Activated CD4-positive, alpha-beta T cell treated with anti-CD3 and anti-CD28 coated beads, Interleukin-2, Interleukin-6, amounts not matched to agents 100 ng/mL and 50 ng/mL, durations not matched to agents 16 hours and 8 hours (primary cell): ENCODE measurements at places on chromosomes 2 and 18.
A peak's percentile ranks its signal among the peaks of the same experiment; 100 is the strongest.

GRCh38 chr2:151823651-151824050 is 4.6 kb downstream of the ARL5A start:
- DNase-seq: no peak

DNA sequence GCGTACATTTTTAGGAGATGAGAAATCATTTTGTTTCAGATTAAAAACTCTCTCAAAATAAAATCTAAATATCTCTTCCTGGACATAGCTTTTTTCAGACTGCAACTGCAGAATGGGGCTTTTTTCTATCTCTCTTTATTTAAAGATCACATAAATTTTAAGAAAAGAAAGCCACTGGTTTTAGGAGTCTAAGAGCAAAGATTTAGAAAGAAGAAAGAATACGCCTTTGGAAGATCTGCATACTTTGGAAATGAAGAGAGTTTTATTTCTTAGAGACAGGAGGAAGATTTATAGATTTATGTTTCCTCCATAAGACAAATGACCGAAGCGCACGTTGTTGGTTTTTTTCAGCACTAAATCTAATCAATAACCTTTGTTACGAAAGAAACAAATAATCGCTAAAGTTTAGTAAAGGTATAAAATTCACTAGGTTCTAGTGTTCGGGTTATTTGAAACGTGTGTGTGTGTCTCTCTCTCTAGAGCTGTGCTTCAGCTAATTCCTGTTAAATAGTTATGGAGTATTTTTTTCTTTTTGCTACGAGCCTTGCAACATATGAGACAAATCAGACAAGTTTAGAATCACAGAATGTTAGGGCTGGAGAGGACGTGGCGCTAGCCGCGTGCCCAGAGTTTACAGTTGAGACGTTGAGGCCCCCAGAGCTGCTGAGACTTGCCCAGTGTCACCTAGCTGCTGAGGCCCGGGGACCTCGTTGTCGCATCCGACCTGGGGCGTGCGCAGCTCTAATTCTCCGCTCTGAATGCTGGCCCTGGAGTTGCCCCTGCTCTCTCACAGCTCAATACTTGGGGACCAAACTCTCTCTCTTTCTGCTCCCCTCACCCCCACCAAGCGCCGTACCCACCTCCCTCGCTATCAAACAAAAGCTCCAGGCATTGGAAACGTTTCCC is 69.9 kb downstream of the CTAGE1 start:
- no peak for DNase-seq

DNA sequence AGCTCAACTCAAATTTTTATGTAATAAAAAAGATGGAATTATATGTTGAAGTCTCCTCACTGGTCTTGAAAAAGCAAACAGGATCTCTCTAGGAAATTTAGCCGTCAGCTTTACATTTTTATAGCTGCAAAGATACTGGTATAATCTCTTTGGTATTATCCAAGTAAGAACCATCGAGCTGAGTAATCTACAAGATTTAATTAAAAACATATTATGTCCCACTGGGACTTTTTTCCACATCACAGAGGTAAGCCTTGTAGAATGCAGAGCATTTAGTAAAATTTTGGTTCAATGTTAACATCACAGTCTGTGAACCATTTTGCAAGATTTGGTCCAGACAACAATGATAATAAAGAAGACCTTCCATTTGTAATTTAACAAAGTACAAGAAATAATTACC is 162.6 kb upstream of the SLC39A10 start:
- no peak for DNase-seq

DNA sequence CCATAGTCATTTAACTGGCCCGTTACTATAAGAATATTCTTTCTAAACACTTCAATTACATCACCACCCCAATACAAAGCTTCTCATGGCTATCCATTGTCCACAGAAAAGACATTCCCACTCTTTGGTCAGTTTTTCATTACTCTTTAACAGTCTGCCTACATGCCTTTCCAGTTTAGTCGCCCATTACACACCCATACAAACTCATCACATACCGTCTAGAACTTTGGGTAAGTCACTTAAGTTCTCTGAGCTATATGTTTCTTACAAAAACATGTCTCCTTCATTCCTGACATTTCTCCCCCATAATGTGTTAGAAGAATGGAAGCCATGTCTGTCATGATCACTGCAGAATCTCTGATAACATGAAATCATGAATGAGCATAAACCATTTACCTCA is 108.2 kb upstream of the STK17B start:
- DNase-seq: no peak

- no peak for DNase-seq
These were observed 106.2 kb downstream of the KCNF1 start for GRCh38 chr2:11017921-11018320.

GRCh38 chr2:188318161-188318749 is 26.6 kb downstream of the GULP1 start:
- DNase-seq: no peak

- DNase-seq: no peak
These were observed 89.5 kb upstream of the NCK2 start for GRCh38 chr2:105655244-105655643.

DNA sequence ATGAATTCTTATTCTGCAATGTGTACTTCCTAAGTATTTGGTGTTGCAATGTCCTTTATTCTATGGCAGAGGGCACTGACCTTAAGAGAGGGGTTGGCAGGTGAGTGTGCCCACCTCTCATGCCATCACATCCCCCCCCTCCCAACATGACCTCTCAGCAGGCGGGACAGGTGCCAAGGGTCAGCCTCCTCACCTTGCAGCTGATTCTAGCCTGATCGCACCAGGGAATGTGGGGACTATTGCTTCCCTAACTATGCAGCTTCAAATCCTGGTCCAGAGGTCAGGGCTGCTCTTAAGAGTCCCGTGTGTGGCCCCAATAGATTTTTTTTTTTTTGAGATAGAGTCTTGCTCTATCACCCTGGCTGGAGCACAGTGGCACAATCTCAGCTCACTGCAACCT is 9.5 kb downstream of the HJURP start:
- DNase-seq: no peak

- no peak for DNase-seq
These were observed 124.4 kb upstream of the PXDN start for GRCh38 chr2:1868683-1869141.

- DNase-seq: no peak
These were observed 40.6 kb downstream of the GCKR start for GRCh38 chr2:27537287-27537686.

DNA sequence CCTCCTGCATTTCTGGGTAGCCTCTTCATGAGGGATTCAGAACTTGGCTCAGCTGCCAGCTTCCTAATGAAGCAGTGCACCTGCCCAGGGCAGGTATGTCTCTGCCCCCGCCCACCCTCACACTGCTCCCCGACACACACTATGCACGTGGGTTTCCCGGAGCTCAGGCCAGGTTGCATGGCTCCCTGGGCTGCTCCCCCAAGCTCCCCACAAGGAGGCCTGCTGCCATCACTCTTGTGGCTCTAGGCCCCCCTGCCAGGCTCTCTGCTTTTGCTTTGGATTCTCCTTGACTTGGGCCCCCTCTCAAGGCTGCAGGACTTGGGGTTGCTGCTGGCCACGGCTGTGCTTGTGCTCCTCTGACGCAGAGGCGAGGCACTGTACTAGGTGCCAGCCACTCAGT is 43.6 kb downstream of the ADD2 start:
- DNase-seq: no peak

DNA sequence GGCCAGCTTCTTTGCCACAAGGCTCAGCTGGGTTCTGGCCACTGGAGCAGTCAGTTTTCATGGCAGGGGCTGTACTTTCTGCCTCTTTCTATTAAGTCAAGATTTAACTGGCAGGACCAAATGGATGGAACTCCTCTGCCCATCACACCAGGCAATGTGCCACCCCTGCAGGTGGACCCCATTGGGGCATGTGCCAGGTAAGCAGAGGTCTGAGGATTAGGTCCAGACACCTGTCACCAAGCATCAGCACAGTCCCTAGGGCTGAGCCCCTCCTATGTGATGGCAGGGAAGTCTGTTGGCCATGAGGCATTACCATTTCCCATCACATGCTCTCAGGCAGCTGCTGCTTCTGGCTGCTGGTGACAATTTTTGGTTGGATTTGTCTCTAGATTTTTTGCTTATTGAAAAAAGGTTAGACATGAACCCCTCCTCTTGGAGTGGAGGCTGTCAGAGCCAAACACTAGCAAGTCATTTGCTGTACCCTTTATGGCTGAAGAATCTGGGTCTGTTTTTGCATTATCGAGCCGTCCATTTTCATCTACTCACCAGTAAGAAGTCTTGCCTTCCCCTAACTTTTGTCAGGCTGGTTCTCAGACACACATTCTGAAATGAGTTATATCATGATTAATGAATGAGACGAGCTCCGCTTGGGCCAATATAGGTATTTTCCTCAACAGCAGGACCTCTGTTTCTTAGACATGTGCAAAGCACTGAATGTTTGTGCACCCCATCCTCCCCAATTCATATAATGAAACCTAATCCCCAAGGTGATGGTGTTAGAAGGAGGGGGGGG is 328.0 kb downstream of the TSN start:
- DNase-seq: no peak

GRCh38 chr18:70582981-70583380 is 294.1 kb downstream of the SOCS6 start:
- no peak for DNase-seq

- DNase-seq: no peak
These were observed 37.2 kb upstream of the NEMP2 start for GRCh38 chr2:190571686-190572085.

DNA sequence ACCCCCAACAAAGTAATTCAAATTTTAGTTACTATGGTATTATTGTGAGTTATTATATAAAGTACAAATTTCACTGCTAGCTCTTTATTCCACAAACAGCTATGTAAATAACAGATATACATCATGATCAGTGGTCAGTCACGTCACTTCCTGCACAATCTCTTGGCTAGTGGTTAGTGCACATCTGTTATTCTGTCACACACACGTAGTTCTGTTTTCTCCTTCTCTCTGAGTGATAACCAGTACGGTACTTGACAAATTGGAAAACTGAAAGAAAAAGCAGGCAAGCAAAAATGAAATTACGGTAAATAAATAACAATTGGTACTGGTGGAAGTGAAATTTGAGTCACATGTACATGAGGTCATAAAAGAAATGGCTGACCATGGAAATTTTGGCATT is 728.7 kb downstream of the CCDC85A start:
- DNase-seq: no peak

GRCh38 chr2:220188031-220188430 is 560.6 kb downstream of the SLC4A3 start:
- DNase-seq: peak; percentile 5

DNA sequence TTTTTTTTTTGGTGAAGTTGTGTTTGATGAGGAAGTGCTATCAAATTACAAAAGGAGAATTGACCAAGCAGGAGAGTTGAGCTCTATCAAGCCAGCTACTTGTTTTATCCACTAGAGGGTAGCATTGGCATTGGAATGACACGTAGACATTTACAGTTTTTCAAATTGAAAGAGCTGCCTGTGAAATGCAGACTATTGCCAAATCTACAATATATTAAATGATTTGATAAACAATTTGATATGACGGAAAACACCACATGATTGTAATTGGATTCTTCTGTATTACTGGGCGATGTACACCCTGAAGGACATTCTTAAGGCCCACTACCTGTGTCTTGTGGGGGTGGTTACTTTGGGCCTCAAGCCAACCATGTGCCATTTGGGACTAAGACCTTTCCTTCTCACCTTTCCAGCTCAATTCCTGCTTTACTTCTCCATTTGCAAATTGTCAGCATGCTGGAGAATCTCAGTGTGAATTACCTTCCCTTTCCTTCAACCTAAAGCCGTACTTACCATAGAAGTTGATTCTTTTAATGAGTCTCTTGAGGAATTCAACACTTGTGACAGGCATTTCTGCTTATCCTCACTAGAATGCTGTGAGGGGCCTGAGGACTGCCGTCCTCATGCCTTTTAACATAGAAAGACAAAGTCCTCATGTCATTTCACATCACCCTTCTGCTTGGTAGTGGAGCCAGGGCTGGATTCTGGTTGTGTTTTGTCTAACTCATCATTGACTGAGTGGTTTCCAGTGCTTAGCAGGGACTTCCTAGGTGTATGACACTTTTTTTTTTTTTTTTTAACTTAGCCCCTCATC is 134.8 kb upstream of the THUMPD2 start:
- DNase-seq: peak; percentile 69

- DNase-seq: no peak
These were observed 1073.3 kb upstream of the CDH2 start for GRCh38 chr18:29250259-29250658.

GRCh38 chr2:100113990-100114433 is 28.4 kb downstream of the AFF3 start:
- no peak for DNase-seq

GRCh38 chr2:198097630-198098029 is 293.2 kb downstream of the PLCL1 start:
- DNase-seq: no peak

GRCh38 chr2:108367014-108367413 is 10.7 kb upstream of the SULT1C4 start:
- no peak for DNase-seq

DNA sequence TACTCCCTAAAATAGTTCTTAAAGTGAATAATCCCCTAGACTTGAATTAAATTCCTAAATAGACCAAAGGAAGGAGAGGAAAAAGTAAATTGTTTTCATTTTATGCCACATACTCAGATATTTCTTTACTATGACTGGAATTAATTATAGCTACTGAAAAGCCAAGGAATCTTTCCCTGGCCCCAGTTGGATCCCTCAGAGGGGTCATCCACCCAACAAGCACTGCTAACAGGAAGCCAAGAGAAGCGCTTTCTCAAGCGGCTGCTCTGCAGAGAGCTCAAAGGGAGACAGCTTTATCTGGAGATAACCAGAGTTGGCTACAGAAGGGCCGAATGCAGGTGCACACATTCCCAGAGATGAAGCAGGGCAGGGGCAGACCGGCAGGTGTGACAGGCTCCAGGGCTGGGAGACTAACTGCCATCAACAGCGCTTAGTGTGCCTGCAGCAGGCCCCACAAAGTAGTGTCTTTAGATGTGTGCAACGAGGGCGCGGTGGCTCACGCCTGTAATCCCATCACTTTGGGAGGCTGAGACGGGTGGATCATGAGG is 51.1 kb downstream of the POLR1A start:
- DNase-seq: no peak

GRCh38 chr2:181594322-181594721 is 62.6 kb downstream of the CERKL start:
- DNase-seq: no peak

DNA sequence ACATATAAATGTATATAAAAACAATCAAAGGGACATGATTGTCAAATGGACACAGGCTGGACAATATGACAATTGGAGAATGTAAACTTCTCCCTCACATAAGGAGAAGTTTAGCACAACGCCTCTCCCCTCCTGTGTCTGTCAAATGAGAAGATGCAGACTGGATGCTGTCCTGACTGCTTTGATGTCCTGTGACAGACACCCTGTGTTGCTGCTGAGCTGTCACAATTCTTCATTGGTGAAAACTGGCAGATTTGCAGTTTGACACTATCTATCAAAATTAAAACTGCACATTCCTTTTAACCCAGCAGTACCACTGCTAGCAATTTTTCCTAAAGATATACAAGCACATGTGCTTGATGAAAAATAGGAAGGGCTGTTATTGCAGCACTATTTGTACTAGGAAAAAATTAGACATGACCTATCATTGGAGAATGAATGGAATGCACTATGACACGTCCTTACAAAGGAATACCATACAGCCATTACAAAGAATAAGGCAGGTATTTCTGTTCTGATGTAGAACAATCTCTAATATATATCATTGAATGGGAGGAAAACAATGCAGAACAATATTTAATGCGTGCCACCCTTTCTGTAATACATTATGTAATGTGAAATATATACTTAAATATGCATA is 12.4 kb downstream of the DPYSL5 start:
- no peak for DNase-seq
